ENCODE measurements at places on chromosomes 6 and 20.

GRCh38 chr6:14969126-14969525 is 276.7 kb upstream of the JARID2 start:
- no peaks in the 10 kb centered on the region for H3K4me1 ChIP-seq
- H3K36me3 ChIP-seq: no peaks in the 10 kb centered on the region
- H3K4me3 ChIP-seq: no peak overlapping the region
- no peak for DNase-seq
- no peaks in the 10 kb centered on the region for H3K27me3 ChIP-seq

- no peak overlapping the region for H3K4me3 ChIP-seq
- H3K36me3 ChIP-seq: peaks cover 3% of the 10 kb centered on the region
- peaks cover 6% of the 10 kb centered on the region for H3K4me1 ChIP-seq
Measured at GRCh38 chr6:150297327-150298029, 71.3 kb upstream of the IYD start.

DNA sequence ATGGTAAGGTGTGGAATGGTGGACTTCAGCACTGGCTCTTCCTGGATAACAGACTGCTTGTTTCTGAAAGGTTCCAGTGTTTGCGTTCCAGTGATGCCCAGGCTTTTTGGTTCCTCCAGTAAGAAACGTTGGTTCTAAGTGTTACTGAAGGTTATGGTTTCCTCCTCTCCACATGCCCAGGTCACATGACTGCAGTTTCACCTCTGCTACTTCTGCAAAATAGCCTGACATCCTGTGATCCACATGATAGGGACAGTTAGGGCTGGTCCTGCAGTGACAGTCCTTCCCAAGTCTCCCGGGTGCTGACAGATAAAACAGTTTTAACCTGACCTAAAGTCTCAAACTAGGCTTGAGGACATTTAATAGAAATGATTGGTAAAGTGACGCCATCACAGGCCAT is 132.2 kb upstream of the CST7 start:
- H3K4me3 ChIP-seq: no peak overlapping the region
- DNase-seq: no peak
- H3K4me1 ChIP-seq: no peaks in the 10 kb centered on the region
- H3K36me3 ChIP-seq: no peaks in the 10 kb centered on the region
- no peak overlapping the region for H3K27ac ChIP-seq

DNA sequence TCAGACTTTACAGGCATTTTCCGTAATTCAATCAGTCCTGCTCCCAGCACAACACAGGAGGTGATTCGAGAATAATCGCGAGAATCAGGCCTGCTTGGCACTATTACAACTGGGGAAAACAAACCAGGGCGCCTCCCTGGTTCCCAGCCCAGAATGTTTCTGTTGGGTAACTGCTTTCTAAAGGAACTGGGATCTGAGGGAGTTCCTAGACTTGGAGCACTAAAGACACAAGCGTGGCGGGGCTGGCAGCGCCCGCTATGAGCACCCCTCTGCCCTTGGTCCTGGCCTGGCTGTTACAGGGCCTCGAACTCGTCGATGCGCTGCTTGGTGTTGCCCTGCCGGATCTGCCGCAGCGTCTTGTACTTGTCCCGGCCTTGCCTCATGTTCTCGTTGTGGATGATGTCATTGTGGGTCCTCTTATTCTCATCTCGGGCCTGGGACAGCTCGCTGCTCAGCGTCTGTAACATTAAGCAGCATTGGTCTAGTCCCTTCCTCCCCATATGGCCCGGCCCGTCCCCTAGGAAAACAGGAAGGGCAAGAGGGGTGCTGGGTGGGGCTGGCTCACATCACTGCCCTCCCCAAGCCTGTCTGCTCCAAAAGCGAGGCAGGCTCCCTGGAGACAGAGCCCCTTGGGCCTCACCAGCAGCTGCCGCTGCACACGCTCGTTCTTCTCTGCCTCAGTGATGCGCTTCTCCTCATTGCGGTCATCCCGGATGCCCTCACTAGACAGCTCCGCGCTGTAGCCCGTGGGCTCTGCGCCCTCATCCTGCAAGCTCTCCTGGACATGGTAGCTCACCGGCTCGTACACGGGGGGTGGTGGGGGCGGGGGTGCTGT is 52.3 kb downstream of the EZR start:
- DNase-seq: no peak
- peaks cover 100% of the 10 kb centered on the region for H3K36me3 ChIP-seq
- H3K27ac ChIP-seq: peak overlapping the region; percentile 87
- H3K4me3 ChIP-seq: no peak overlapping the region

DNA sequence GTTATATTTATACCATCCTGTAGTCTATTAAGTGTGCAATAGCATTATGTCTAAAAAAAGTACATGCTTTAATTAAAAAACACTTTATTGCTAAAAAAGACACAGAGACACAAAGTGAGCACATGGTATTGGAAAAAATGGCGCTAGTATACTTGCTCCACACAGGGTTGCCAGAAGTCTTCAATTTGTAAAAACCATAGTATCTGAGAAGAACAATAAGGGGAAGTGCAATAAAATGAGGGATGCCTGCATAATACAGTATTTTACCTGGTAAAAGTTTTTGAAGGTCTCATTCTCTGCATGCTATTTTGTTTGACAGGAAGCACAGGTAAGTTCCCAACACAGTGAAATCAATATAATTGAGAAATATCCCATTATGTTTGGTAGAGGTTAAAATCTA is 1.6 kb downstream of the NOX3 start:
- no peak for DNase-seq
- peaks cover 52% of the 10 kb centered on the region for H3K27me3 ChIP-seq
- no peaks in the 10 kb centered on the region for H3K4me1 ChIP-seq
- H3K4me3 ChIP-seq: no peak overlapping the region

DNA sequence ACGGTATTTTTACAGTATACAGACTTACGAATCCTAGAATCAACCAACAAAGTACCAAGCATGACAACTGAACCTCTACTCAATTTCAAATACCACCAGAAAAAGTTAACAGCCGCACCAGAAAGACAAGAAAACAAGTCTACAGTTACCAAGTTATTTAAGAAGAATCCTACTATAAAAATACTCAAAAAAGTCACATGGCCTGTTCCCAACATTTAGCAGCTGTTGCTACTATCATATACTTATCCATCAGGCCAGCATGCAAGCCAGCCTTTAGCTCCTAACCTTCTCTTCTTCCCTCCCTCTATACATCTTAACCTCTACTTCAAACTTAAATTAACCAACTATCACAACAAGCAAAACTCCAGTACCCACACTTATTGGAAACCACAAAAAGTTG is 1.9 kb downstream of the SYNCRIP start:
- peak overlapping the region; percentile 97 for H3K27ac ChIP-seq
- H3K4me1 ChIP-seq: peaks cover 52% of the 10 kb centered on the region
- no peak for DNase-seq
- H3K36me3 ChIP-seq: peaks cover 70% of the 10 kb centered on the region
- no peaks in the 10 kb centered on the region for H3K27me3 ChIP-seq

GRCh38 chr6:79647741-79648140 is 16.6 kb downstream of the SH3BGRL2 start:
- no peak overlapping the region for H3K4me3 ChIP-seq
- H3K27ac ChIP-seq: no peak overlapping the region
- H3K36me3 ChIP-seq: no peaks in the 10 kb centered on the region
- H3K4me1 ChIP-seq: no peaks in the 10 kb centered on the region

DNA sequence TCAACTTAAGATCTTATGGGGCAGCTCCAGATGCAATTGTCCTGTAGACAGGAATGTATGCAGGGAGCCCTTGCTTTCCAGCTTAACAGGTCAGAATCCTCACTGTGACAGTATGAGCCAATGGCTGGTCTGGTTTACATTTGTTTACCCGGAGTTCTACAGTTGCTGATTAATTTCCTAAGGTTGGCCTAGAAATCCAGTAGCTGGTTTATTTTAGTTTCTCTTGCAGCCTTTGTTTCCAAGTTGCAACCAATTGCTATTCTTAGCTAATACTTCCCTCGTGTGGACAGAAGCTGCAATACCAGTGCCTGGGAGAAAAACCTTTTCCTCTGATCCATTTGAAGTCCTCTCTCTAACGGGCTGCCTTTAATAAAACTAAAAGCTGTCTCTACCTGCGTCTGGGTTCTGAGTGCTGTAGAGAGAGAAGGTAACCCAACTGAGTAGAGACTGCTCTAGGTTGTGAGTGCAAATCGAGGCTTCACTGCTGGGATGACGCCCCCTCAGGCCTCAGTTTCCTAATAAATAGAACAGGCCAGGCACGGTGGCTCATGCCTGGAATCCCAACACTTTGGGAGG is 45.9 kb downstream of the ZNF217 start:
- DNase-seq: peak; percentile 3
- peaks cover 1% of the 10 kb centered on the region for H3K4me1 ChIP-seq
- H3K27ac ChIP-seq: no peak overlapping the region
- no peaks in the 10 kb centered on the region for H3K27me3 ChIP-seq
- H3K36me3 ChIP-seq: no peaks in the 10 kb centered on the region

GRCh38 chr6:3233904-3234303 is 6.5 kb upstream of the TUBB2B start:
- H3K4me3 ChIP-seq: no peak overlapping the region
- no peak for DNase-seq
- no peak overlapping the region for H3K27ac ChIP-seq
- peaks cover 5% of the 10 kb centered on the region for H3K36me3 ChIP-seq
- peaks cover 22% of the 10 kb centered on the region for H3K4me1 ChIP-seq

GRCh38 chr6:162258647-162259046 is 468.9 kb downstream of the PRKN start:
- H3K4me3 ChIP-seq: no peak overlapping the region
- H3K27ac ChIP-seq: no peak overlapping the region
- DNase-seq: no peak
- H3K4me1 ChIP-seq: no peaks in the 10 kb centered on the region
- H3K36me3 ChIP-seq: peaks cover 6% of the 10 kb centered on the region

DNA sequence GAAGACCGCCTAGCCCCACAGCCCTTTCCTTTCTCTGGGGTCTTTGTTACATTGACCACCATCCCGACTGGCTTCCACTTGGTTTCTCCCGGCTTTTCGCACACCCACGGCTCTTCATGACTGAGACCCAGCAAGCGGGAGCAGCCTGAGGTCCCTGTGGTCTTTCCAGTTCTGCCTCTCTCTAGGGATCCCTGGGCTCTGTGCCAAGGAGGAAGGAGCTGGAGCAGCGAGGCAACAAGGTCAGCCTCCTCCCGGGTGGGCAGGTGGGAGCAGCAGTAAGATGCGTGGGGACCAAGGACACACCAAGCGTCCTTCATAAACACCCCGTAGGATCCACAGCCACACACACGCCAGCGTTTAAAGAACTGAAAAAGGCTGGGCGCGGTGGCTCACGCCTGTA is 29.6 kb upstream of the MRGBP start:
- H3K4me1 ChIP-seq: peaks cover 17% of the 10 kb centered on the region
- no peak for DNase-seq
- no peaks in the 10 kb centered on the region for H3K27me3 ChIP-seq
- H3K27ac ChIP-seq: peak overlapping the region; percentile 83
- peaks cover 3% of the 10 kb centered on the region for H3K36me3 ChIP-seq
- H3K4me3 ChIP-seq: no peak overlapping the region

DNA sequence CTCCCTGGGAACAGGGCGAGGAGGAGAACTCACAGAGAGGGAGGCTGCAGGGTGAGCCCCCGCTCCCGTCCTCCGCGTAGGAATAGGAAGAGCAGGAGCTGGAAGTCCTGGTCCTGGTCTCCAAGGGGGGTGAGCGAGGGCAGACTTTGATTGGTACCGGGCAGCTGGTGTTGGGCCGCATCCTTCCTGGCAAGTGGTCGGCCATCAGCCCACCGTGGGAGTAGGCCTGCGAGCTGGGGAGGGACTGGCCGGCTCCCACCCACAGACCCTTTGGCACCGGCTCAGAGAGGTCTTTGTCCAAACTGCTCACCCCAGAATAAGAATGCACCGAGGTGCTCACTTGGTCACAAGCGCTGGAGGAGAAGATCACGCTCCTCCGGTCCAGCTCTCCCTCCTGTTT is 56.2 kb downstream of the GJA10 start:
- H3K4me3 ChIP-seq: no peak overlapping the region
- no peaks in the 10 kb centered on the region for H3K27me3 ChIP-seq
- peaks cover 6% of the 10 kb centered on the region for H3K36me3 ChIP-seq
- DNase-seq: no peak
- no peak overlapping the region for H3K27ac ChIP-seq
- peaks cover 44% of the 10 kb centered on the region for H3K4me1 ChIP-seq

DNA sequence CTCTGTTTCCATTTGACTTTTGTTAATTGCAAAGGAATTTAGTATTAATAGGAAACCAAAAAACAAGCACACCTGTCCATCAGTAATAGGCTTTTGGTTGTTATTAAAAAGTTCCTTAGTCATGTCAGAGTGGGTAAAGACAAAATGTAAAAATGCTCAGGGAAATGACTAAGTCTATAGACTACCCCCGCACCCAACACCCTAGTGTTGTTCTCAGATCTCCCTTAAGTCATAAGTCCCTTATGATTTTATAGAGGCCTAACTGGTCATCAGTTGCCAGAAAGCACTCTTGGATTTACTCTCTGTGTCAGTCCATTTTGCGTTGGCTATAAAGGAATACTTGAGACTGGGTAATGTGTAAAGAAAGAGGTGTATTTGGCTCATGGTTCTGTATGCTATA is 52.8 kb downstream of the MAP3K4 start:
- H3K36me3 ChIP-seq: peaks cover 15% of the 10 kb centered on the region
- no peaks in the 10 kb centered on the region for H3K27me3 ChIP-seq
- peaks cover 23% of the 10 kb centered on the region for H3K4me1 ChIP-seq
- no peak overlapping the region for H3K27ac ChIP-seq
- no peak overlapping the region for H3K4me3 ChIP-seq

DNA sequence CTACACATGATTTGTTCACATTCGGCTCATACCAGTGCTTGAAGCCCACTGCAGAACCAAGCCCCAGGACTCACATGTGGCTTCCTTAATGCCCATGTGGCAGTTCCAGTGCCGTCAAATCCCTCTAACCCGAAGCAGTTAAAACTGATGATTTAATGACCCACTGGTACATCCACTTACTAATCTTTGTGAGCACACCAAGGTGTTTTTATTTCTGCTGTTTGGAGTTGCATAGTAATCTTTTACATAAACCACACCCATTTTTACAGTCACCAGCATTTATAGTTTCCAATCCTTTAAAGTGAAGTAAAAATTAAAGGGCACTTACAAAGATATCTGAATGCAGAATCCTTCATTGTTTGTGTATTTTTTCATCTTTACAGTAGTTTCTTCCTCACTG is 232.0 kb downstream of the ANKRD60 start:
- peaks cover 3% of the 10 kb centered on the region for H3K36me3 ChIP-seq
- no peak overlapping the region for H3K27ac ChIP-seq
- H3K27me3 ChIP-seq: peaks cover 15% of the 10 kb centered on the region
- DNase-seq: no peak
- no peaks in the 10 kb centered on the region for H3K4me1 ChIP-seq
- H3K4me3 ChIP-seq: no peak overlapping the region

DNA sequence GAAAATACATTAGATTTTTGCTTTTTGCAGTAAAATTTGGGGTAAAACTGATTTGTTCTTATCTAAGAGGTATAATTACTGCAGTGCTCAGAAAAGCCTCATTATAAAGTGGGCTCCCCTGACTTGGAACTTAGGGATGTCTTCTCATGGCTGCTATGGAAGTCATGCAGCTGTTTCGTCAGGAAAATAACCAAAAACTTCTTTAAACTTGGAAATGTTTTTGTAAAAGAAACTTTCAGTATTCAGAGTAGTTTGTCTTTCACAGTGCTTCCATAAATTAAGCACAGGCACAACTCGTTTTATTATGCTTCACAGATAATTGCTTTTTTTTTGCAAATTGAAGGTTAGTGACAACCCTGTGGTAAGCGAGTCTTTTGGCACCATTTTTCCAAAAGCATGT is 6.8 kb downstream of the MAPK14 start:
- no peak overlapping the region for H3K27ac ChIP-seq
- H3K4me3 ChIP-seq: peak overlapping the region; percentile 25
- peaks cover 4% of the 10 kb centered on the region for H3K36me3 ChIP-seq

GRCh38 chr20:40274912-40275533 is 414.0 kb downstream of the MAFB start:
- H3K4me3 ChIP-seq: no peak overlapping the region
- H3K4me1 ChIP-seq: no peaks in the 10 kb centered on the region
- no peak for DNase-seq
- H3K27ac ChIP-seq: no peak overlapping the region

Measured in effector memory CD8-positive, alpha-beta T cell (primary cell).